Activated T-cell treated with anti-CD3 and anti-CD28 coated beads for 48 hours (primary cell): ENCODE measurements at places on chromosomes 5 and 9.

DNA sequence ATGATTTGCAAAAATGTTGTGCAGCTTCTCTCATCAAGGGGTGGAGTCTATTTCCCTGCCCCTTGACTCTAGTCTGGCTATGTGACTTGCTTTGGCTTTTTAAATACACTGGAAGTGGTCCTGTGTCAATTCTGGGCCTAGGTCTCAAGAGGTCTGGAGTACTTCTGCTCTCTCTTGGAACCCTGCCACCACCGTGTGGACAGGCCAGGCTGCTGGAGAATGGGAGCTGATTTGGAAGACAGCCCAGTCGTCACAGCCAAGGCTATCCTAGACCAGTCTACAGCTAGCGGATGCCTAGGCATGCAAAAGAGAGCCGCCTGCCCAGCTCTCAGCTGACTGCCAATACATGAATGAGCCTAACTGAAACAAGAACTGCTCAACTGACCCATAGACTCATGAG, 56.7 kb upstream of the CLINT1 start:
- no peak for DNase-seq

- DNase-seq = no peak
Measured at GRCh38 chr5:90096415-90097081, 313.0 kb downstream of the CETN3 start.

DNA sequence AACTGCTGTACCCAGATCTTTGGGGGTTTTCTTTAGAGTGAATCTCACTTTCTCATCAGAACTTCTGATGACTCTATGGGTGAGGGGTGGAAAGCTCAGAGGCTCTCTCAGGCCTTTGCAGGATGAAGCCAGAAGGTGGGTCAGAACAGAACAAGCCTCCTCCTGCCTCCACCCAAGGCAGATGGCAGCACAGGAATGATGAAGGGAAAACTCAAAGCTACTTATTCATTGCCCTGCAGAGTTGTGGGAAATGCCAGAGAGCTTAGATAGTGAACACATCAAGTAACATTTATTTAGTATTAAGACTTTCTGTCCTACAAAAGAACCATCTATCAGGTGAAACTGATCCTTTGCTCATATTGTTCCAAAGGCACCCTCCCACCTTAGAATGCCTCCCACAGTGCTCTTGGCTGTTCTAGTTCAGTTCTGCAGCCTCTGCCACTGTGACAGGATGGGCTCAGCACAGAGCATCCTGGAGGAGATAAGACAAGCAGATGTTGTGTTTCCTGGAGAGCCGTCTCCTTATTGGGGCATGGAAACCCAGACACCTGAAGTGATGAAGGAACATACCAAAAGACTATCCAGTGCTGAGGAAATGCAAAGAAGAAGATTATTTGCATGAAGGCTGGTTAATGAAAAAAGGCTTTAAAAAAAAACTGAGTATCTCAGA, 146.6 kb downstream of the ADAMTS12 start:
- DNase-seq = no peak

- no peak for DNase-seq
Measured at GRCh38 chr5:39670391-39670790, 245.6 kb upstream of the DAB2 start.

DNA sequence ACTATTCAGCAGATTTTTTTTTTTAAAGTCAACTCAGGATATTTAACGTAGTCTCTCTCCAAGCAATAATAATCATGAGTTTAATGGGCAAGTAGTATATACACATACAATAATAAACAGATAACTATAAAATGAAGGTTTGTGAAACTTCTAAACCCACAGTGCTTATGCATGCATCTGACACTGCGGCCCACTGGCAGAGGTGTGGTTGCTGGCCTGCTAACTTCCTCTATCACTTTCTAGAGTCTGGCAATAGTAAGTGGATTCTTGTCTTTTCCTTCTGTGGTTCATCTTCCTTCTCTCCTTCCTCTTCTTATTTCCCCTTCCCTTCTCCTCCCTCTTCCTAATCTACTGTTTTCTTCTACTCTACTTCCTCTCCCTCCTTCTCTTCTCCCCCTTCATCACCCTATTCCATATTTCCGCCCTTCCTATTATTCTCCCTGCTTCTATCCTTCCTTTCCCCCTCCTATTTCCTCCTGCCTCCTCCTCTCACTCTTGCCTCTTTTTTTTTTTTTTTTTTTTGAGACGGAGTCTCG, 18.6 kb upstream of the AGXT2 start:
- DNase-seq = no peak

GRCh38 chr9:96044401-96044800, 168.9 kb downstream of the ERCC6L2 start:
- no peak for DNase-seq

DNA sequence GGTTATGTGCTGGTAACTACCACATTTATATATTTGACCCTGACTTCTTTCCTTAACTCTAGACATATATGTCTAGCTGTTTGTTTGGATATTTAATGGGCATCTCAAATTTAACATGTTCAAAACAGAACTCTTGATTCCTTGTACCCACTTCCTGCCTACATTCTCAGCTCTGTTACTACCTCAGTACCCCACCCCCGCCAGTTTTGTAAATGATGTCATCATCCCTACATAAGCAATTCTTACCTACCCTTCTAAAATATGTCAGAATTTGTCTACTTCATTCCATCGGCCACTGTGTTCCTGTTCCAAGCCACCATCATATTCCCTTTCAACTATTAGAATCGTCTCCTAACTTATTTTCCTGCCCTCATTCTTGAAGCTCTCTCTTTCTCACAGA, 4.8 kb downstream of the RAD50 start:
- no peak for DNase-seq

- no peak for DNase-seq
Measured at GRCh38 chr5:87741881-87742280, 329.2 kb upstream of the CCNH start.

DNA sequence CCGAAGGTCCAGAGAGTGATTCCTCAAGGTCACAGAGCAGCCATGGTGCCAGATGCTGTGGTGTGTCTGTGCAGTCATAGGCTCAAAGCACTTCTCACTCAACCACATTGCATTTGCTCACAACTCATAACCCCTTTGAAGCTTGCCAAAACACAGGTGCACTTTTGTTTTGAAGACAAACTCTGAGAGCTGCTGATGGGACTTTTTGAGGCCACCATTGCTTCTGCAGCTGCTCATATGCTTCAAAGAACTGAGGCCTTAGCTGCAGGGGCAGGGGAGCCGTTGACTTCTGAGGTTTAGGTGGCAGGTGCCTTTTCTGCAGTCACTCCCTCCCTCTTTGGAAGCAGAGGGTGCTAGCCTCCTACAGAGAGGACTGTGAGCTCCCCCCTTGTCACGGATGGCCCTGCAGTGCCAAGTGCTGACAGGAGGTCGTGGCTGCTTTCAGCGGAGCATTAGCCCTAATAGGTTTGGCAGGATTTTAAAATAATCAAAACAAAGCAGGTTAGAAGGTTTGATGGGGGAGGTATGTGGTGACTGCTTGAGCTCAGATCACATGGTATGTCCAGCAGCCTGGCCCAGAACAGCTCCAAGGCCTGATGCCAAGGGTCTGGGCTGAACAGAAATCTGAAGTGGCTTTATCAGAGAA, 232.1 kb downstream of the MAN2A1 start:
- no peak for DNase-seq

DNA sequence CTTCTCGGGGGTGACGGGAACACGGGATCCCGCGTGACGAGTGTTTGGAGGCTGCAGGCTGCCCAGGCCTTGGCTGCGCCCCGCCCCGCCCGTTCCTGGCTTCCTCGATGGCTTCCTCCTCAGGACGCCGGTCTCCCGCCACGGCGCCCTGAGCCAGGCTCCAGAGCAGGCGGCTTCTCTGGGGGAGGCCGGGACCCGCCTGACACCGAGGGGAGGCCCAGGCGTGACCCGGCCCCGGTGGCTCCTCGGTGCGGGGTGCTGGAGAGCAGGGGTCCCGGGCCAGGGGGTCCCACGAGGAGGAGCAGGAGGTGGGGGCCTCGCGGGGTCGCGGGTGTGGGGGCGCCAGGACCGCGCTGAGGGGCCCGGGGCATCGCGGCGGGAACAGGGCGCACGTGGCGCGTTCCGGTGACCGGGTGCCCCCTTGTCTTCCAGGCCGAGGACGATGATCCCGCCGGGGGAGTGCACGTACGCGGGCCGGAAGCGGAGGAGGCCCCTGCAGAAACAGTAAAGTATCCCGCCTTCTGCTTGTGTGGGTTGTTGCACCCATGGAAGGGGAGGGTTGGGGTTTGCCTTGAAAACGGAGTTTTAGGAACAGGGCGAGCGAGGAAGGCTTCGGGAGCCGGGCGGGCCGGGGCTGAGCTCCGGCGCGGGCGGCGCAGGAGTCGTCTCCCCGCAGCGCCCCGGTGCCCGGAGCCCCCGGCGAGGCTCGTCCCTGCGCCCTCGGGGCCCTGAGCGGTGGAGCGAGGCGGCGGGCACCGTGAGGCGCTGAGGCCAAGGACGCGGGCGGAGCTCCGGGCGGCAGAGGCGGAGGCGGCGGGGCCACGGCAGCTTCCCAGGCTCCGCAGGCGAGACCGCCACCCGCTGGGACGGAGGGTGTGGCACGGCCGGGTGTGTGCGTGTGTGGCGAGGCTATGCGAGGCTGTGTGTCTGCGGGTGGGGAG, 22.2 kb downstream of the AHRR start:
- DNase-seq = peak; percentile 56

- DNase-seq = no peak
Measured at GRCh38 chr5:64637144-64637543, 53.2 kb upstream of the SHISAL2B start.

DNA sequence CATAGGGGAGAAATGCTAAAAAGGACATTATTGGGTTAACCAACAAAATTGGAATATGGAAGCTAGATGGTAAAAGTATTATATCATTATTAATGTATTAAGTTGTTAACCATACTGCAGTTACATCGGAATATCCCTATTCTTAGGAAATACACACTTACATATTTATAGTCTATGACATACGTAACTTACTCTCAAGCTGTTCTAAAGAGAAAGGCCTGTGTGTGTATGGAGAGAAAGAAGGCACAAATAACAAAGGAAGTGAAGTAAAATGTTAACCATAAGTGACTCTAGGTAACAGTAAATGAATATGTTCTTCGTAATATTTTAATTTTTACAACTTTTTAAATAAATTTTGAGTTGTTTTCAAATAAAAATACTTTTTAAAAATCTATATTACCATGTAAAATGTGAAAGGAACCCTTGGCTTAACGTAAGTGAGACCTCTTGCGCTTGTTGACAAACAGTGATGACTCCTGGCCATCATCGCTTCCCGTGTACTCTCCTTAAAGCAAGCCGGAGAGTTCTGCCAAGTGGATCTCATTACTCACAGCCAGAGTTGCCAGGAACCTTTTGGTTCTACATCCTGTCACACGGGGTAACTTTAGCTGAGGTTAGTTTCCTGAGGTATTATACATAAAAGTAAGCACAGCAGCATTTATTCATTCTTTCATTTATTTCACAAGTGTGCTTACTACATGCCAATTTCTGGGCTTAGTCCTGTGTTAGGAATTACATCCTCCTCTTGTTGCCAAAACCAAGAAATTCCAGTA, 165.4 kb downstream of the EPB41L4A start:
- DNase-seq = no peak

DNA sequence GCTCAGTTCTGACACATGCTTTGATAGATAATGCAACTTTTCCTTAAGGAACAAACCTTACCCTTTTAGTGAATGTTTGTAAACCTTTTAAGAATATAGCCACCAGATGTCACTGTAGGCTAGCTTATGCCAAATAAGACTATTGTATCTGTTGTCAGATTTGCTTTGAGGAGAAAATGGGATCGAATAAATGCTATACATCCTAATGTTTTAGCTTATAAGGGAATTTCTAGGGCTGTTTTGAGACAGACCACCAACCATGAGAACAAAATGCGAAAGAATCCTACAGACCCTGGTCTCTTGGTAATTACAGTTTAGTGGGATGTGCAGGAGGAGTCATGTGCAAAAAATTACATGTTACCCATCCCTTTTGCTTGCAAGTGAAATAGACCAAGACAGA, 127.6 kb upstream of the NMUR2 start:
- DNase-seq = no peak

GRCh38 chr9:18109675-18110074, 364.3 kb upstream of the ADAMTSL1 start:
- no peak for DNase-seq

DNA sequence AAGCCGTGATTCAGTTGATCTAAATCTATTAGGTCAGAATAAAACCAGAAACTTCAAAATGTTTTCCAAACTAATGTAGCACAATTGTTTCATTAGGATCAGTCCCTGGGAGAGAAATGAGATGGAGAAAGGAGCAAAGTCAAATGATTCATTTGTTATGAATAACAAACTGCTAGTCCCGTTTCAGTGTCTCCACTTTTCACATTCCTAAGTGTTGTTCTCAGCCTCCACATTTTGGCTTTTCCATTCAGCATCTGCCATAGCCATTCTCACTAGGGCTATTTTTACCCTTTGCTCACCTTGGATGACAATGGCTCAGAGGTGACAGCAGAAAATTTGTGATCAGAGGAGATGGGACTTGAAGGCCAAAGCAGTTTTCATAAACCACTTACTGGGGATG, 314.1 kb upstream of the KIF2A start:
- no peak for DNase-seq

DNA sequence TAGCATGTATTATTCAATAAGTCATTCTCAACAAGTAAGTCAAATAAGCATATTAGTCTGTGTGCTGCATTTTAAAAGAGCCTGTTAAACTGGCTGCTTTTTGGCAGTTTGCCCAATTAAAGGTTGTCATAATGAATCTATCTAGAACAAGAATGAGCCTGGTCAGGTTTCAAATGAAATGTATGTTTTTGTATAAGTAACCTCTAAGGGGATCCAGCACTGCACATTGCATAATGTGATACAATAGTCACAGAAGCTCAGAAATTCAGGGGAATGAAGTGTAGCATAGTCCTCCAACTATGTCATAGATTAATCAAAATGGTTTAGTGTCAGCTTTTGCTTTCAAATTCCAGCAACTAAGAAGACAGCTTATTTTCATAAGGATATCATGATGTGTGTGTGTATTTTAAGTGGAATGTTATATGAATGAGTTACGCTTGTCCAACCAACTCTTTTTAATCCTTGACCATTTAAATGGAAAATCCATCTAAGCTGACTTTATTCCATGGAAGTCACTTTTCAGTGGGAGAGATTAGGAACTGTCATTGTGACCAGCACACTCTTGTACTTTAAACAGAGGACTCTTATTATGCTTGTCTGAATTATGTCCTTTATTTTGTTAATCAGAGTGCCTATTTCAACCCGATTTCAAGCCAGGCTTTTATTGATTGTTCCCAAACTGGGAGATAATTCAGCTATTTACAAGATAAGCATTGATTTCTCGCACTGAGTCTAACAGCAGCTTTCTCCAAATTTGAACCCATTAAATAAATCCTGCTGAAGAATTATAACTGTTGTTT, 283.9 kb upstream of the ADAMTSL1 start:
- no peak for DNase-seq

GRCh38 chr5:54049144-54049543, 261.2 kb downstream of the ARL15 start:
- DNase-seq = no peak

- DNase-seq = no peak
Measured at GRCh38 chr5:126965061-126965475, 65.3 kb downstream of the MARCHF3 start.

GRCh38 chr5:176916337-176916736, 17.2 kb upstream of the HK3 start:
- no peak for DNase-seq

- peak; percentile 42 for DNase-seq
Measured at GRCh38 chr5:172450861-172451695, 3.2 kb downstream of the SH3PXD2B start.
